ENCODE measurements at places on chromosomes 5 and 9.

GRCh38 chr9:72013292-72013760, 47.1 kb downstream of the C9orf57 start:
- no peak for DNase-seq

GRCh38 chr5:114327987-114328386, 33.9 kb upstream of the KCNN2 start:
- no peak for DNase-seq

GRCh38 chr9:117535434-117535833, 120.6 kb upstream of the ASTN2 start:
- DNase-seq: no peak

DNA sequence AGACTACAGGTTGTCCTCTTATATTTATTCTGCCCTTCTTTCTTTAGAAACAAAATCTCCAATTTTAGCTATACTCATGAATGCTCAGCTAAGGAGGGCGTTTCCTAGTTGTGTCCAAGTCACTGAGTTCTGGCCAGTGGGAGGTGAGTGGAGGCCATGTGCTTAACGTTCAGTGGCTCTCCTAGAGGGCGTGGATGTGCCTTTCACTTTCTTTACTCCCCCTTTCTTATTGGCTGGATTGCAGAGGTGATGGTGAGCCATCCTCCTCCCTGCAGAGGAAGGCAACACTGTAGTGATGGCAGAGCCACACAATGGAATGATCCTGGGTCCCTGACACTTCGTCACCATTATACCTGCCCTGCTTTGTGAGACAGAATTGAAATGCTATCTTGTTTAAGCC, 54.6 kb downstream of the ALG2 start:
- no peak for DNase-seq

DNA sequence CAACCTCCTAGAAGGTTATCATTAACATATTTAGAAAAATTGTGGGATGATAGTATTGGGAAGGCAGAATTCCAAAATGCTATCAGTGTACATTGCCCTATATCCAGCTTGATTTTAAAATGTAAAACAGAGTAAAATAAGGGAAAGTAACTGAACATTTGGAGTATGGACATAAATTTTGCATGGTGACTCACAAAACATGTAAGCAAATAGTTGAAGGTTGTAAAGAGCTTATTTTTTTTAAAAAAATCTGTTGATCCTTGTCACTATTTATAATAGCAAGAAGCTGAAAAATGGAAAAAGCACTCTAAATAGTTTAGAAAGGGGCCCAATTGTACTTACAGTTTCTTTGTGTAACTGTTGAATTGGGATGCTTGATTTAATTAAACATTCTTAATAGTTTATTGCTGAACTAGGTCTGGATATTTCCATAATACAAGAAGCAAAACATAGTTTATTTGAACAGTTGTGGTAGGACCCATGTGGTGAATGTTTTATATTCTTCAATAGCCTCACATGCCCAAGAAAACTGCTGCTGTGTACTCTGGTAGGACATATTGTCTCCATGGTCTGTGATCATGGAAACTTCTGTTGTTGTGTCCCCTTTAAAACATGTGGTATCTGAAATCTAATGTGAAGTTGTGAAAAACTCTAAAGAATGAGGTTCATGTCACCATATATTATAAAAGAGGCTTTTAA, 82.4 kb downstream of the NNT start:
- no peak for DNase-seq

DNA sequence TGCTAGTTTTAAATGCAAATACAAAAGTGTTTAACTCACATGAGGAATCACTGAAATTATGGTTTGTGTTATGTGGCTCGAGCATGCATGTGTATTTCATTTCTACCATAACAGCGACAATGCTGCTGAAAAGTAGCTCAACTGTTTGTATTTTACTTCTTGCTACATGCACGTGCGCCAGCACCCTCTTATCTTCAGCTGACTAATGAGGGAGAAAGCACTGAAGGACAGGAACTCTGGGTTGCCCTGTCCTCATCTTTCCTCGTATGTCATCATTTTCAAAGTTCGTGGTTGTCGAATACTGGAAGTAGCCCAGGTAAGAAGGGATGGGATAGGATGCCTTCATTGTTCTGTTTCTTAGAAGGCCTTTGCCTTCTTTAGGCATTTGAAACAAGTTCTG, 120.3 kb downstream of the SYK start:
- DNase-seq: no peak

GRCh38 chr5:146751054-146751453, 127.5 kb downstream of the PPP2R2B start:
- no peak for DNase-seq

- DNase-seq: no peak
Observed at GRCh38 chr5:112316006-112316405, 103.1 kb downstream of the EPB41L4A start.

GRCh38 chr9:123933440-123934212, 3.7 kb upstream of the DENND1A start:
- no peak for DNase-seq

DNA sequence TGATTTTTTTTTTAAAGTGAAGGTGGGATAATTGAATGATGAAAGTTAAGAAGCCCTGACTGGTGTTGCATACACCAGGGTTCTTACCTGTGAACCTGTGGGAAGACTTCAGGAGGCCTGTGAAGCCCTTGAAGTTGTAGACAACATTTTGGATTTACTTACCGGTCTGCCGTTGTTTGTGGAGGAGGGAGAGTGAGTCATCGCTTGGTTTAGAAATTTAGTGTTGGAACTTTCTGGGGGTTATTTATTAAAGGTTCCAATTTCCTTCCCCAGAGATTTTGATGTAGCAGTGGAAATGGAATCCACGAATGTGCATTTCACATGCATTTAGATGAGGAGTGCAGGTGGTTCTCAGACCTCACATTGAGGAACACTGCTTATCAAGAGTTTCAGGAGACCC, 49.6 kb downstream of the ARHGAP26 start:
- no peak for DNase-seq

- no peak for DNase-seq
Observed at GRCh38 chr5:154260224-154260927, 69.8 kb downstream of the GALNT10 start.

- DNase-seq: no peak
Observed at GRCh38 chr5:179918742-179919486, 11.2 kb upstream of the TBC1D9B start.

DNA sequence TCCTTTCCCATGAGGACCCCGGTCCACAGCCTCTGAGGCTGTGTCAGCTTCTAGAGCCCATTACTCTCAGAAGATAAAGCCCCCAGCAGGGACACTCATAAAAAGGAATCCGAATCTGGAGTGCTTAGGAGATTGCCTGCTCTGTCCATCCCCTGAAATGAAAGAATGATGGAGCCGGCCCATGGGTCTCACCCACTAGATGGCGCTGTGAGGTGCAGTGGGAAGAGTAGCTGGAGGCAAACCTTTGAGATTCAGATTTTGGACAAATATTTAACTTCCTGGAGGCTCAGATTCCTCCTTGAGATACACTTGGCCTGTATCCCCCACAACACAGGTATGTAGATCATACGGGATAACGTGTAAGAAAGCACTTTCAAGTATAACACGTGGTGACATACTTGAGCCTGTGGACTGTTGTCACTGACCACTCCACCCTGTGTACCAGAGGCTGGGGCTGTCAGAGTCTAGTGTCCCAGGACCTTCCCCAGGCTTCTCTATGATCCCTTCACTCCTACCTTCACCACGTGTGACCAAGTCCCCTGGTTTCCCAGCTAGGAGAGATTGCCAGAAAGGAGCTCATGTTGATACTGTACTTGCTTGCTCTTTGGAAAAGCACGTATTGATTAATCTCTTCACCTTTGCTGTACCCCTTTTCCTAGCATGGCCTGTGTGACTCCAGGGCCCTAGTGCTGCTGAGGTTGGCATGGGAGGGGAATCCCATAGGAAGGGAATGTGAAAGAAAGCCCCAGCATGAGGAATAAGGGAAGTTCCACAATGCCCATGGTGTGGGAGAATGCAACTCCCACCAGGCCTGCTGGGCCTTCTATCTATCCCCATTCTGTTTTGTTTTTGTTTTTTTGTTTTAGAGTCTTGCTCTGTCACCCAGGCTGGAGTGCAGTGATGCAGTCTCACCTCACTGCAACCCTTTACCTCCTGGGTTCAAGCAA, 32.1 kb downstream of the TRMO start:
- no peak for DNase-seq

Data from femur (tissue), 1 donor.